HuH-7.5 (cell line): ENCODE measurements at places on chromosomes 2 and 18.

- no peak for DNase-seq
Measured at GRCh38 chr2:19114754-19115231, 243.6 kb downstream of the OSR1 start.

DNA sequence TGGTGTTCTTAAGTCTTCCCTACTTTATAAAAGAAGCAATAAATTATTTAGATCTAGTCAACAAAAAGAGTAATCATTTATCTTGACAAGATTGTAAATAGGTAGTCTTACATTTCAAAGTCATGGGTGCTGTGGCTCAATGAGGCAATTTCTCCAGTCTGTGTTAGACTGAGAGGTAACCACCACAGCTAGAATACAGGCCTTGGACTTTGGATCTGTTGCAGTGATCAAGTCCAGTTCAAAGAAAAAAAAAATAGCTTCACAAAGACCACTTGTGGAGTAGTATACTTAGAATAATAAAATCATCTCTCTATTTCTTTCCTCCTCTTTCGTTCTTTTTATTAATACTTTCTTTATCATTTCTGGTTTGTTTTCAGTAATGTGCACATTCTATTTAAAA is 93.1 kb upstream of the FSIP2 start:
- DNase-seq, result peak; percentile 2

DNA sequence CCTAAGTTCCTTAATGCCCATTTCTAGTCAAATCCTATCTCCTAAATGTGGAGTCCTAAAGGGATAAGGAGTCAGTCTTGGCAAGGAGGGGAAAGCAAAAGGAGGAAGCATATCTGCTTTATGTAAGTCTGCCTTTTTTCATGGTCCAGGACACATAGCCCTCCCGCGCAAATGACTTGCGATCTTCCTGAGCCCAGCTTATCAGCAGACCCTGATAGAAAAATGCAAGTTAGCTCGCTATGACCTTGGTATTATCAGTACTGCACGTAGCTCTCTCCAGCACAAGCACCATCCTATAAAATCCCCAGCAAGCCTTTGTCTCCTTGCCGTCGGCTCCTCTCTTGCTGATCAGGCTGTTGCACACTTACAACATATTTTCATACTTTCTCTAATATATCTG is 281.4 kb upstream of the KCNH7 start:
- DNase-seq, result no peak

DNA sequence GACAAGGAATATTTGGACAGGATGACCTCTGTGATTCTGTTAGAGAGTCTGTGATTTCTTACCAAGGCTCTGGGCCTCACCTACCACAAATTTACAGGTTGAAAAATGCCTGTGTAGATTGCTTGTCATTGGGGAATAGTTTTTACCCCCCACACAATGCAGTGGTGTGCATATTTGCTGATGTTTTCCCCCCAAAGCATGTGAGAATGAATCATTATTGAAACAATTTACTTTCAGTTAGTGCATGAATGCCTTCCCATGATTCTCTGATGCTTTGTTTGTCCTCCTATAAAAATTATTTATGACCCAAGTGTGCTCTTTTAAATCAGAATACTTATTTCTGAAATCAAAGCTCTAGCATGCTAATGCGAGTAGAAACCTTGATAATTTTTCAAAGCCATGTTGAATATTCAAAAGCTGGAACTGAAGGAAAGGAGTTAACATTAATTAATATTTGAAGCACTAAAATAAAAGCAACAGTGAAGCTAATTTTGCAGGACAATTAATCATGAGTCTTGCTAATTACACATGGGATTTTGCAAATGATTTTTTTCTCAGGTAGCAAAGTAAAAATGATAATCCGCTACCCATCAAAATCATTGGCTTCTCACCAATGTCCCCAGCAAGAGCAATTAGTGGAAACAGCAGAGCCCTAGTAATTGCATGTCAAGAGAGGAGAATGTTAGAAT is 361.2 kb upstream of the HNRNPA3 start:
- DNase-seq, result no peak

GRCh38 chr2:54514822-54515569 is 58.9 kb downstream of the SPTBN1 start:
- no peak for DNase-seq

GRCh38 chr18:46097431-46097800 is 680 bp downstream of the ATP5F1A start:
- DNase-seq, result no peak

- no peak for DNase-seq
Measured at GRCh38 chr2:85264471-85264870, 63.3 kb downstream of the TGOLN2 start.

- DNase-seq, result no peak
Measured at GRCh38 chr2:190717764-190718651, 69.1 kb downstream of the NAB1 start.

GRCh38 chr2:37641582-37642171 is 29.8 kb downstream of the CDC42EP3 start:
- no peak for DNase-seq

DNA sequence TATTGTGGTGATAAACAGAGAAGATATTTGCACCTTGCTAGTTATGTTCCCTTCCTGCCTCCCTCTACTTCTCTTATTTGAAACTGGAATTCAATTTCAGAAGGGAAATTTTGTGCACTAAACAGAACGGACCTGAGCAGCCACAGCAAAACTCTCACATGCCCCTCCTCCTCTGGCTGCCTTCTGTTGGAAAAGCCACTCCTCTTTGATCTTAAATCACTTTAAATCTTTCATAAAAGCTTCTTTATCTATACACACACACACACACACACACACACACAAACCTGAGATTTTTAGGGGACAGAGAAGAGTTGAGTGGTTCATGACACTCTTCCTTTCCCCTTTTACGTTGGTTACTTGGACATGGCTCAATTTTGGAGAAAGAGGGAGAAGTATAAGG is 5.6 kb downstream of the TBR1 start:
- DNase-seq, result no peak

GRCh38 chr18:7822435-7823331 is 255.6 kb downstream of the PTPRM start:
- DNase-seq, result no peak

DNA sequence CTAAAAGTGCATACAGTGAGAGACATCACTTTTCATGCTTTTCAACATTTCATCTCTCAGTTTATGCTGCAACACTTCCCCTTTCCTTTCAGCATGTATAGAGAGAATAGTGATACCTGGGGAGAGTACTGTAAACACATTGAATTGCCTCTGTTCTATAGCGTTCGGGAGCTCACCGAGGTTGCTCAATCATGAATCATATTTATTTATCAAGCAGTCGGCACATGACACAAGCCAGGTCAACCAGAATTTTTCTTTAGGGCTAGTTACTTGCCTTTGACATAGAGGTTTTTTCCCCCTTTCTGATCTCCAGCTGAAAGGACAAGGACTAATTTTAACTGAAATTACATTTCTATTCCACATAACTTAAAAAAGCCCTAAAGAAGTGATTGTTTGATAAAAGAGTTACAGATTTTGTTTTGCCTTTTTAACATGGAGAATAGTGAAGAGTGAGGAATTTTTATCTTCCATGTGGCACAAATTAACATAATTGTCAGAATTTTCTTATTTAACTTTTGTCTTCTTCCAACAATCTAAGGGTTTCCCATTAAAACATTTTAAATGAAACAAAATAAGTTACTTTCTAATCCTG is 690.9 kb upstream of the TMEFF2 start:
- DNase-seq, result peak; percentile 23

DNA sequence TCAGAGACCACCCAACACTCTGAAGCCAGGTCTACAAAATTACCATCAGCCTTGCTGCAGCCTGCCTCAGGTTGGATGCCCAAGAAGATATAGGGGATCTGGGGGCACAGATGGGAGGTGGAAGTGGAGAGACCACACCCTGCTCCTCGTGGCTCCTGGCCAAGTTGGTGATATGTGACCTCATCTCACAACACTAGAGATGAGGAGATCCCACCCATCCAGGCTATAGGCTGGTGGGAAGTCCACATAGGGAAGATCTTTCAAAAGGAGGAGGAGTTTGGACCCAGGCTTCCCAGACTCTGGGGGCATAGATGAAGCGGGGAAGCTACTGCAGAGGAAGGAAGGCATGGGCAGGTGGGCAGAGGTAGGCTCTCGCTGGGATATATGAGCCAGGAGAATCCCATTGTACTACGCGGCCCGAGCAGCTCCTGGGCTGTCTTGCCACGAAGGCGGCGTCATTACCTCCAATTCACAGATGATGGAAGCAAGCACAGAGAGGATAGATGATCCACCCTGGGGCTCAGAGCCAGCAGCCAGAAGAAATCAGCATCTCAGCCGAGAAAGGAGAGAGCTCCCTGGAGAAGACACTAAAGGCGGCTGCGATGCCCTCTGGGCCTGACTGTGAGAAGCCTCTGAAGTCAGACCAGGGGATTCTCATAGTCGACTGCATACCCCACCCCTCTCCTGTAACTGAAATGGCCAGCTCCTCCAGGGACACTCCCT is 96.0 kb downstream of the RHOB start:
- no peak for DNase-seq

- DNase-seq, result no peak
Measured at GRCh38 chr2:118050386-118050785, 36.5 kb upstream of the CCDC93 start.

- no peak for DNase-seq
Measured at GRCh38 chr2:212619954-212620353, 81.4 kb upstream of the ERBB4 start.

DNA sequence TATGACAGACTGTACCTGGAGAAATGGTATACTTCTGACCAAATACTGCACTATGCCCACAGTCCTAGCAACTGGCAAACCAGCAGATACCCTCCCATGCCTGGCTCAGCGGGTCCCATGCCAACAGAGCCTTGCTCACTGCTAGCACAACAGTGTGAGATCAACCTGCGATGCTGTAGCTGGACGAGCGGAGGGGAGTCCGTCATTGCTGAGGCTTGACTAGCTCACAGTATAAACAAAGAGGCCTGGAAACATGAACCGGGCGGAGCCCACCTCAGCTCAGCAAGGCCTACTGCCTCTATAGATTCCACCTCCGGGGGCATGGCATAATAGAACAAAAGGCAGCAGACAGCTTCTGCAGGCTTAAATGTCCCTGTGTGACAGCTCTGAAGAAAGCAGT is 93.2 kb upstream of the CAB39 start:
- DNase-seq, result no peak

DNA sequence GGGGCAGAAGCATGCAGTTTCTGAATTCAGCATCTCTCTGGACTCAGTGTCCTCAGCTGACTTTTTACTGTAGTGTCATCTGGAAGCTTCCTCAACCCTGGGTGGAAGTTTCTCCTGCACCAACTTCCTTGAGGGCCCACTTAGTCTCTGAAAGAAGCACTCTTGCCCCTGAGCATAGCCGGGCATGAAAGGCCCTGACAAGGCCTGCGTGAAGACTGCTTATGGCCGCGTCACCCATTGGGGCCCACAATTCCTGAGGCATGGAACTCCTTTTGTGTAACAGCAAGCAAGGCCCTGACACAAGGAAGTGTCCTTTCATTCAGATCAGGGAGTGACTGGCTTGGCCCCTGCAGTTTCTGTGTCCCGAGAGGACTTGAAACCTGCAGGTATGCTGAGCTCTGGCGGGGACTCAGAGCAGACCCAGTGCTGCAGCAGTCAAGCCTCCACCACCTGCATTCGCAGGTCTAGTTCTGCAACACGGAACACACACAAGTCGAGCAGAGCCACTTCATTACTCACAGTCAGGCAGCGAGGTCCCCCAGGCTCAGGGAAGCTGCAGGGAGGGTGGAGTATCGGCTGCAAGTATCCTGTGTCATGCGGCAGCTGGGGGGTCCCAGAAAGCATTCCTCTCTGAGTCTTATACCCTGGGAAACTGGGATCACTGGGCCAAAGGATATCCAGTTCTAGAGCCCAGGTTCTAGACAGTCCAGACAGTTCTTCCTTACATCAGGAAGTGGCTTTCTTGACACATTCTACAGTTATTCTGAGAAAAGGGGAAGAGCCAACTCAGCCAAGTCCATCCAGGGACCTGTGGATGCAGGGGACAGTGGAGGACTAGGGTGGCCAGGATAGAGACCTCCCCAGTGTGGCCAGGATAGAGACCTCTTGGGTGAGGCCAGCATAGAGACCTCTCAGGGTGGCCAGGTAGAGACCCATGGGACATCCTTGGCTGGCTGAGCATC is 35.6 kb upstream of the PRLH start:
- DNase-seq, result no peak
